ENCODE measurements at places on chromosomes 7 and 10. TPM values are rescaled to one million over a fixed set of nuclear protein-coding genes. Genes with fewer than 3 reads are reported as not detected.

Gene OR9A2
- 0.42 TPM for total RNA-seq

Gene VAX1
- total RNA-seq = not detected

GRCh38 chr10:47418966-47419365 lies 34.9 kb upstream of the ZNF488 start:
- H3K36me3 ChIP-seq = no peaks in the 10 kb centered on the region
- no peak for DNase-seq
- no peaks in the 10 kb centered on the region for H3K4me1 ChIP-seq
- H3K27ac ChIP-seq = no peak overlapping the region

- H3K27ac ChIP-seq = no peak overlapping the region
- DNase-seq = no peak
- no peak overlapping the region for H3K4me3 ChIP-seq
These were observed 116.0 kb downstream of the EGFR start for GRCh38 chr7:55134786-55135185.

- no peaks in the 10 kb centered on the region for H3K4me1 ChIP-seq
- H3K36me3 ChIP-seq = peaks cover 24% of the 10 kb centered on the region
- H3K4me3 ChIP-seq = no peak overlapping the region
- H3K27ac ChIP-seq = no peak overlapping the region
These were observed 90.5 kb downstream of the WIPF3 start for GRCh38 chr7:29896685-29897411.

- H3K27ac ChIP-seq = no peak overlapping the region
- no peak for DNase-seq
- H3K36me3 ChIP-seq = no peaks in the 10 kb centered on the region
- H3K4me1 ChIP-seq = peaks cover 6% of the 10 kb centered on the region
These were observed 19.7 kb upstream of the VPS37D start for GRCh38 chr7:73647725-73648592.

DNA sequence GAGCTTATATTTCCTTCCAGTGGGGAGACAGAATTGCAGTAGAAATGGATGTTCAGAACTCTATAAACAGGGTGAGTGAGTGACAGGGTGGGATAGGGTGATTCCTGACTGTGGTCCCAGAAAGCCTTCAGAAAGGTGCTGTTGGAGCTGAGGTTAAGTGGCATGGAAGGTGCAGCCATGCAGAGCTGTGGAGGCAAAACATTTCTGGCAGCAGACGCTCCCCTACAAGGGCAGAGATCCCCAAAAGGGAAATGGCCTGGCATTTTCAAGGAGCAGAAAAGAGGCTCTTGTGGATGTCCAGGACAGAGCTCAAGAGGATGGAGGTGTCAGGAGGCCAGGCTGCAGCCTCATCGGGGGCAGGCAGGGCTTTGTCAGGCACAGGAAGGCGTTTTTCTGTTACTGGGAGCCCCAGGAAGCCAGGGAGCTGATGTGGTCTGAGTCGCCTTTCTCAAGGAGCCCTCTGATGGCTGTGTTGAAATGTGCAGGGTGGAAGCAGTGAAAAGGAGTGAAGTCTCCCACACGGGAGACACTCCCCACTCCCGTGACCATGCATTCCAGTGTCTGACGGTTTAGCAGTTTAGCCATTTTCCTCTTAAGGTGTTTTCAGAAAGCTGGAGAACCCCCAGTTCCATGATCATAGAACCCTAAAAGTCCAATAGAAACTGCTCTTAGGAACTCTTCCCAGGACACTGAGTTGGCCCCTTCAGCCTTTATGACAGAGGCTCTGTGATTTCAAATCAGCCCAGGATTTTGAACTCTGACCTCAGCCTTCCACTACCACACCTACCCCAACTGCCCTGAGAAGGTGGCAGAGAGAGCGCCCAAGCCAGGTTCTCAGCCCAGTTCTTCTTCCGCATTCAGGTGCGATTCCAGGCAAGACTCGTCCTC lies 96.2 kb downstream of the C10orf105 start:
- H3K4me3 ChIP-seq = no peak overlapping the region
- H3K4me1 ChIP-seq = peaks cover 36% of the 10 kb centered on the region
- no peak for DNase-seq
- no peak overlapping the region for H3K27ac ChIP-seq
- H3K36me3 ChIP-seq = no peaks in the 10 kb centered on the region

DNA sequence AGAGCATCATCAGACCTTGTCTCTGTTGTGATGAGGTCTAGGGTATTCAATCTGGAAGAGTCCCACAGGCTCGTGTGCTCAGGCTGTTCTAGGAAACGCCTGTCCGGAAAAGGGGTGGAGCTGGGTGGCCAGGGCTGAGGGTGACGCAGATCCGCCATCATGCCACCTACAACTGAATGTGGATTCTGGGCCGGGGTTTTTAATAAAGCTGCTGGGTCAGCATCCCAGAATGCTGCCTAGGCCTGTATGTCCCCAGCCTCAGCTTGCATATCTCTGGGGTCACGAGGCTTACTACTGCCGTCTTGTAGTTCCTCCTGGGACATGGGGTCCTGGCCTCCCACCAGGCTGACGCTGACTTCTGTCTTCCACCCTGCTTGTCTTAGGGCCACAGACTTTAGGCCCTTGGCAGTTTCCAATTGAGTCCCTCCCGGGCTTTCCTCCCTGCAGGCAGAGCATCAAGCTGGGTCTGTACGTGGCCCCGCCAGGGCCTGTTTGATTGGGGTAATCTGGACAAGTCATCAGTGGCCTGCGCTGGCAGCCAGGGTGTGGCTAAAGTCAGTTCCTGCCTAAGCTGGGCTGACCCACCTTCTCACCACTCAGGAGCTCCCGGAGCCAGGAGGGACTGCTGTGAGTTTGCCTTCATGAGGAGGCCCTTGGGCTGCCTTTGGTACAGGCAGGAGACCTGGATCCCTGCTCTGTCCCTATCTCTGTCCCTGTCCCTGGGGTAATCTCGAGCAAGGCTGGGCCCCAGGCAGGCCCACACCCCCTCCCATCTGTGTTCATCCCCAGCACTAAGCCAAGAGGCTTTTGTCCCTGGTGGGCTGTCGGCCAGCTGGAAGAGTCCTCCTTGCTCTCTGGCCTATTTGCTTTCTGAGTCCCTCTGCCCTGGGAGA lies 79.9 kb downstream of the ZMIZ1 start:
- no peaks in the 10 kb centered on the region for H3K27me3 ChIP-seq
- DNase-seq = no peak
- peaks cover 40% of the 10 kb centered on the region for H3K4me1 ChIP-seq
- H3K36me3 ChIP-seq = no peaks in the 10 kb centered on the region
- H3K27ac ChIP-seq = peak overlapping the region; percentile 60

DNA sequence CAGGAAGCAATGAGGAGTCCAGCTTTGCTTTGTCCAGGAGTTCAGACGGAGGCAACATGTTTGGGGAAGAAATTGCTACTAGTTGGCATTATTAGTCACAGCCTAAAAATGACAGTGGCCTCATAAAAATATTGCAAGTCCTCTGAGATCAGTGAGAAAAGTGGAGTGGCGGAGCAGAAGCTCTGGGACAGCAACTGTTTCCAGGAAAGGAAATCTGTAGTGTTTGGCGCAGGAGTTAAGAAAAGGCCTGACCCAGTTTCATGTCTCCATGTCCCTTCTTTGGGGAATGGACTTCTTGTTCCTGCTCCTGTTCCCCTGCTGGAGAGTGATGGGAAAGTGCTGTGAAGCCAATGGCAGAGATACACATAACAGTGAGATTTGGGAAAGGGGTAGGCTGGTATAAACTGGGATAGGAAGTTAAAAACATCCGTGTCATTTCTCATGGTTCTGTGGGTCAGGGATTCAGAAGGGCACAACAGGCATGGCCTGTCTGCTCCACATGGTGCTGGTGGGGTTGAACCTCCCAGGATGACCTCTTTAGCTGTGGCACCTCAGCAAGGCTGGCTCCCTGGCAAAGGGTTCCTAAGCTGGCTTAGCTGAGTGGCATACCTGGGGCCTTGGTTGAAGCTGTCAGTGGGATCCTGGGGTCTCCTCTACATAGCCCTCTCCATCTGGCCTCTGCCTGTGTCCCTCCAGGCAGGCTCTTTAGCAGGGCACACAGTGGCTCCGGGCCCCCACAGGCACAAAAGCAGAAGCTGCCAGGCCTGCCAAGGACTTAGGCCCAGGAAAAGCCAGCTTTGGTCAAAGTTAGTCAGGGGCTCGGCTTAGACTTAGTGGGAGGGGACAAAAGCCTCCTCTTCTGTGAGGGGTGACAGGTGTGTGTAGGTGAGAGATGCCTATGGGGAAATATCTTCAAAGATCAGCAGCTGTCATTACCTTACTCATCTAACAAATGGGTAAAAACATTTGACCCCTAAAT lies 77.7 kb downstream of the WDFY4 start:
- H3K4me1 ChIP-seq = no peaks in the 10 kb centered on the region
- H3K4me3 ChIP-seq = no peak overlapping the region
- H3K27me3 ChIP-seq = peaks cover 47% of the 10 kb centered on the region
- H3K27ac ChIP-seq = no peak overlapping the region
- H3K36me3 ChIP-seq = no peaks in the 10 kb centered on the region

DNA sequence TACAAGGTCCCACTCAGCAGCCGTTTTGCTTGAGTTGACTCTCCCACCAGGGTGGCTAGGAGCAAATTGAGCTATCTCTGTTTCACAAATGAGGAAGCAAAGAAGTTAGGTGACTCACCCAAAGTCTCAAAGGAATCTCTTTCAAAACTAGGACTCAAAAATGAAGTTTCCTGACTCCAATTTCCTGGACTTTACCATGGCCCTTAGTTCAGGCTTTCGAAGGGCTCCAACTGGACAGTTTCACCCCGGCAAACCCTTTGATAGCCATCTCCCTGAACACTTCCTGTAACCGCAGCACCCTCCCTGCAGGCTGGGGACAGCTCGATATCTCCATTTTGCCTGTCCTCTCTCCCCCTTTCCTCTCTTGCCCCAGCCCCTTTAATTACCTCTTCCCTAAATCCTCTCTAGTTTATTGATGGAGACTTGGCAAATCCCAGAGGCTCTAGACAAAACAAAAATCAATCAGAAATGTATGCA lies 4.7 kb upstream of the AFAP1L2 start:
- no peaks in the 10 kb centered on the region for H3K36me3 ChIP-seq
- peaks cover 30% of the 10 kb centered on the region for H3K27me3 ChIP-seq
- H3K4me3 ChIP-seq = no peak overlapping the region
- peaks cover 13% of the 10 kb centered on the region for H3K4me1 ChIP-seq
- no peak for DNase-seq
- no peak overlapping the region for H3K27ac ChIP-seq
